ENCODE measurements at places on chromosomes 3 and 15.

- DNase-seq: no peak
Measured at GRCh38 chr15:31261266-31262142, 65.1 kb upstream of the KLF13 start.

DNA sequence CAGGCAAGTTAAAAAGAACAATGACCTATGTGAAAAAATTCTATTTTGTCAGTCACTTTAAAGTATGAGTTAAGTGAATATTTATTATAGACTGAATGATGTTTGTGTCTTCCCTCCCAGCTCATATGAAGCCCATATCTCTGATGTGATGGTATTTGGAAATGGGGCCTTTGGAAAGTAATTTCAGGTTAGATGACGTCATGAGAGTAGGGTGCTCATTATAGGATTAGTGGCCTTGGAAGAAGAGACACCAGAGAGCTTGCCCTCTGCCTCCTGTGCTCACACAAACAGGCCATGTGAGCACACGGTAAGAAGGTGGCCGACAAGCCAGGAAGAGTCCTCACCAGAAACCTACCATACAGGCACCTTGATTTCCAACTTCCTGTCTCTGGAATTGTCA lies 138.8 kb upstream of the TNIK start:
- no peak for DNase-seq

DNA sequence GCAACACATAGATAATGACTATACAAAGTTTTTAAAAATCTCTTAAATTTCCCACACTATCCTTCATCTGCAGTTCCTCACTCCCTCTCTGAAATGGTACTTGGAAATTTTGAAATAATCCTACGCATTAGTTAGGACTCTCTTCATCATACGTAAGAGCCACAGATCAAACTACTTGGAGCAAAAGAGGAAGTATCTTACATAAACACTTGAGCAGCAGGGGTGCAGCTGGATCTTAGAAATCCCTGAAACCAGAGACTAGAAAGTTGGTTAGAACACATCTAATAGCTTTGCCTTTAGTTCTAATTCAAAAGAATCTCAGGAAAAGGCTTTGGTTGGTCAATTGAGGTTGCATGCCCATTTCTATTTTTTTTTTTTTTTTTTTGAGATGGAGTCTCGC lies 38.8 kb upstream of the ZNF445 start:
- DNase-seq: no peak

DNA sequence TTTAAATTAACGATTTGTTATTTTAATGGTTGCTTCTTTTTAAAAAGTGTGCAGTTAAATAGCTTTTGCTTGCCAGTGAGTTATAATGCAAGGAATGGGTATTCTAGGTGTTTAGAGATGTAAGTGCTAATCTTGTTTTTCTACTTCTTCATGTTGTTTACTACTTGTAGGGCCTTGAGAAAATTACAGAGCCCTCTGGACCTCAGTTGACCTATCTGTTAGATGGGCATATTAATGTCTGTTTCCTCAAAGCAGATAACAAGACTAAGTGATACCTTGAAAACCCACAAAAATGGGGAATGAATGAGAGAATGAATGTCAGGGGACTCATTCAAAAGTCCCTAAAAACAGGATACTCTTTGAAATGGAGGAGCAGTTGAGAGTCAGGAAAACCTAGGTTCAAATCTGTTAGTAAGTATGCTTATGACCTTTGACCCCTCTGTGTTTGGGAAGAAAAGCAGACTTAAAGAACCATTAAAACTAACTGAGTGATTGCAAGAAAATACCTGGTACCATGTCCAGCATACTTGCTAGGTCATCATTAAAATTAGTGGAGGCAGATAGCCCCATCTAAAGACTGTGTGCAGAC lies 419.5 kb downstream of the EDEM1 start:
- DNase-seq: no peak

DNA sequence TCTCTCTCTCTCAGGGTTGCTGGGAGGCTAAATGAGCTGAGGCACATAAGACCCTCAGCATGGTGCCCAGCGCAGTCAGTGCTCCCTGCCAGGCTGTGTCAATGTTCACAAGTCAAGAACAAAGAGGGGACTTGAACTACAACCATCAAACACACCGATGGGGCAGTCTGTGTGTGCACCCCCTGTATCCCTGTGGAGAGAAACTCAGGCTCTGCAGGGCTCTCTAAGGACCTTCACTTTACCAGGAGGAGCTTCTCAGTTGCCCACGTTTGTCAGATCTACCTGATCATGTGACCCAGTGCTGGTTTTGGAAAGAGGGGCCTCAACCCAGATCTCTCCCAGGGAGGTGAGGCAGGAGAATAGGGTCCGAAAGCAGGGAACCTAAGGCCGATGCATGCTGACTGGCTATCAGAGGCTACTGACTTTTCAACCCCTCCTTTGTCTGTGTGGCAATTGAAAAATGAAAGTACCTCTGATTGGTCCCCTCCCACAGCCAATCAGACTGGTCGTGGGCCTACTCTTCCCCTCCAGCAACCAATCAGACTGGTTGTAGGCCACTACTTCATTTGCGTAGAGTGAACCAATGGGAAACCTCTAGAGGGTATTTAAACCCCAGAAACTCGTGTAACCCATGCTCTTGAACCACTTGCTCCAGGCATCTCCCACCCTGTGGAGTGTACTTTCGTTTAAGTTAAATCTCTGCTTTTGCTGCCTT lies 34.0 kb downstream of the RHCG start:
- DNase-seq: no peak

GRCh38 chr3:192727032-192727847 lies at the start of gene FGF12:
Gene FGF12, minus strand, starts transcription at chr3:192727541.
- no peak for DNase-seq

- DNase-seq: no peak
Measured at GRCh38 chr3:154753101-154753500, 323.1 kb upstream of the GPR149 start.

DNA sequence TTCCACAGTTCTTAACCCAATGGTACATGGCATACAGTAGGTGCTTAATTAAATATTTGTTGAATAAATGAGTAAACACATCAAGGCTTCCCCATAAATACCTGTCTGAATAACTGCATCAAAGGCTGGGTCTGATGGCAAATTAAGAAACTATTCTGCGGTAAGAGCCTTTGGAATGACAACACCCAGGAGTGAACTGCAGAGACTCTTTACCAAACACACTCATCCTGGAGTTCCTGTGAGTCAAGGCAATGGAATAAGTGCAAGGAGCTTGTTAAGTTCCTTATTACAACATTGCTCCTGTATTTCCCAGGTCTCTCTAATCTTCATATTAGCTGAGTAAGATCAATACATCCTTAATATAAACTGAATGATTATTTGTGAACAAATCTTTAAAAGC lies 119.9 kb upstream of the STT3B start:
- no peak for DNase-seq

GRCh38 chr15:89496155-89497098 lies at the start of gene RHCG:
Gene RHCG, minus strand, starts transcription at chr15:89496583. Its CDS starts 39 bp downstream, at chr15:89496544.
- DNase-seq: no peak

GRCh38 chr3:41178576-41178975 lies 20.7 kb upstream of the CTNNB1 start:
- DNase-seq: no peak

DNA sequence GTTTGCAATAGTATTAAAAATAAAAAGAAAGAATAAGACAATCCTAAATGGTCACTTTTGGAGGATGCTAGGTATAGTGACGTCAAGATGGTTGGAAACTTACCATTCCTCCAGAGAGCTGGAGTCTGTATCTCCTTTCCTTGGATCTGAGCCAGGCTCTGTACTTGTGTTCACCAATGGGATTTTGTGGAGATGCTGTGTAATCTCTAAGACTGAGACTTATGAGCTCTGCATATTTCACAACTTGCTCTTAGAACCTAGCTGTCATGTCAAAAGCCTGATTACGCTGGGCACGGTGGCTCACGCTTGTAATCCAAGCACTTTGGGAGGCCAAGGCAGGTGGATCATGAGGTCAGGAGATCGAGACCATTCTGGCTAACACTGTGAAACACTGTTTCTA lies 126.8 kb upstream of the CLSTN2 start:
- no peak for DNase-seq

GRCh38 chr3:56055546-56055945 lies 412.7 kb downstream of the ERC2 start:
- DNase-seq: no peak

Data from activated T-helper 1 cell treated with anti-CD3 and anti-CD28 coated beads, Interleukin-2, amount 50 U/mL, for 16 hours (primary cell).